ENCODE measurements at places on chromosomes 3 and 15.

- H3K4me1 ChIP-seq: no peaks in the 10 kb centered on the region
- H3K27me3 ChIP-seq: peaks cover 3% of the 10 kb centered on the region
- no peak overlapping the region for H3K4me3 ChIP-seq
- H3K36me3 ChIP-seq: no peaks in the 10 kb centered on the region
These were observed 402.2 kb upstream of the PROK2 start for GRCh38 chr3:72187131-72187530.

DNA sequence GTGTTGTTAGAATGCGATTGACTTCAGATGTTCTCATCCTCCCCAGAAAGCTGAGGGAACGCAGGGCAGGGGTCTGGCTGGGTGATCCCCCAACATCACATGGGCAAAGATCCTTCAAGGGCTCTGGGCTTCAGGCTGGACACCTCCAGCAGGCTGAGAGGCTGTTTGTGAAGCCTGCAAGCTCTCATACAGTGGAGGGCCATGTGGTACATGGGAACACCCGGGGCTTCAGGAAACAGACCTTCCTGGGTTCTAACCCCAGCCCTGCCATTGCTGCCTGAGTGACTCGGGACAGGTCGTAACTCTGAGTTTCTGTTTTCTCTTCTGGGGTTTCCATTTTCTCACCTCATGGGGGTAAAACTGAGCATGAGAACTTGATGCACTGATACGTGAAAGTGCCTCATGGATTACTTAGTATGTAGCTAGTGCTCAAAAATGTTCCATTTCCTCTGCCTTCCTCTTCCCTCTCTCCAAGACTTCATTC is 81.2 kb downstream of the TLE3 start:
- H3K27ac ChIP-seq: no peak overlapping the region
- no peaks in the 10 kb centered on the region for H3K27me3 ChIP-seq
- H3K4me3 ChIP-seq: no peak overlapping the region
- DNase-seq: no peak
- no peaks in the 10 kb centered on the region for H3K4me1 ChIP-seq
- H3K36me3 ChIP-seq: no peaks in the 10 kb centered on the region

- H3K4me3 ChIP-seq: no peak overlapping the region
- no peaks in the 10 kb centered on the region for H3K36me3 ChIP-seq
- no peak overlapping the region for H3K27ac ChIP-seq
- DNase-seq: peak; percentile 78
- H3K4me1 ChIP-seq: no peaks in the 10 kb centered on the region
These were observed 99.2 kb upstream of the TRPM1 start for GRCh38 chr15:31200735-31201151.

DNA sequence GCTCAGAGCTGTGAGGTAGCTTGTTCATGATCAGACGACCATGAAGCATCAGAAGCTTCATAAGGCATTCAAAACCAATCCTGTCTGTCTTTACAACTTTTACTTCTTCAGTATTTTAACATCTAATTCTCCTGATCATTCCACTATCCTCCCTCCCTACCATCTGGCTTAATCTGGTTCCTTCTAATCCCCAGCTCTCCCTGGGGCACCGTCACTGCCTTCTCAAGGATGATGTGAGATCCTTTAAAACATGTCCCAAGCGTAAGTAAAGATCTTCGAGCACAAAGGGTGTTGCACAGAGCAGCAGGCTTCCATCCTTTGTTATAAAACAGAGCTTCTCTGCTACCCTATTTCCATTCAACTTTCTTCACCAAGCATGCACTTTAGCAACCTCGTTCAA is 362.7 kb upstream of the ARRDC4 start:
- H3K27ac ChIP-seq: no peak overlapping the region
- H3K27me3 ChIP-seq: no peaks in the 10 kb centered on the region
- DNase-seq: no peak
- no peaks in the 10 kb centered on the region for H3K4me1 ChIP-seq
- H3K36me3 ChIP-seq: no peaks in the 10 kb centered on the region

DNA sequence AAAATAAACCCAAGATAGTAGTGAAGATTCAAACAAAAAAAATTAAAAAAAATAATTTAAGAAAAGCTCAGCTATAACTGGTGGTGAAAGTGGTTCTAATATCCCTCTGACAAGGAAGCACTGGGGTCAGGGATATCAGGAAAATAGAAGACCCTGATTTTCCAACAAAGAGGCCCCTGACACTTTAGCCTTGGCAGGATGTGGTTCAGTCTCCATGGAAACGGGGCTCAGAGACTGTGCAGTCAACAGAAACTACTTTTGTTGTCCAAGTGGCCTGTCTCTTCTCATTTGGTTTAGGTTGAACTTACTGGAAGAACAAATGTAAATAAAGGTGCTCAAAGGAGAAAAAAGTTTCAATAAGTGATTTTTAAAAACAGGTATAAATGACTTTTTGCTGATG is 27.2 kb downstream of the INTS14 start:
- no peak overlapping the region for H3K4me3 ChIP-seq
- peak; percentile 76 for DNase-seq
- H3K27me3 ChIP-seq: no peaks in the 10 kb centered on the region
- peaks cover 51% of the 10 kb centered on the region for H3K36me3 ChIP-seq

DNA sequence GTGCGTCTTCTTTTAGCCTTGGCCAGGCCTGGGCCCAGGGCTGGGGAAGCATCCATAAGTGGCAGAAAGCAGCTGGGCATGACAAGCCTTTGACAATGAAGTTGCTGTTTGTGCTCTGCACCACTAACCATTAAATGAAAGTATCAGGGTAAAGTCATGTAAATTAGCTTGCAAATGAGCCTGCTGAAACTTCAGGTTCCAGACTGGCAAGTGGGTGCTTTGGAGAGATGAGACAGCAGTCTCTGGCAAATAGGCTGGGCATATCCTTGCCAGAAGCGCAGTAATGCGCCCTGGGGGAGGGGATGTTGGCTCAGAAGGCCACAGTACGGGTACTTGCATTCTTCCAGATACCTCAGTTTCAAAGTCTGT is 40.7 kb downstream of the RAB6B start:
- H3K27ac ChIP-seq: no peak overlapping the region
- DNase-seq: no peak
- no peaks in the 10 kb centered on the region for H3K36me3 ChIP-seq
- no peaks in the 10 kb centered on the region for H3K27me3 ChIP-seq

DNA sequence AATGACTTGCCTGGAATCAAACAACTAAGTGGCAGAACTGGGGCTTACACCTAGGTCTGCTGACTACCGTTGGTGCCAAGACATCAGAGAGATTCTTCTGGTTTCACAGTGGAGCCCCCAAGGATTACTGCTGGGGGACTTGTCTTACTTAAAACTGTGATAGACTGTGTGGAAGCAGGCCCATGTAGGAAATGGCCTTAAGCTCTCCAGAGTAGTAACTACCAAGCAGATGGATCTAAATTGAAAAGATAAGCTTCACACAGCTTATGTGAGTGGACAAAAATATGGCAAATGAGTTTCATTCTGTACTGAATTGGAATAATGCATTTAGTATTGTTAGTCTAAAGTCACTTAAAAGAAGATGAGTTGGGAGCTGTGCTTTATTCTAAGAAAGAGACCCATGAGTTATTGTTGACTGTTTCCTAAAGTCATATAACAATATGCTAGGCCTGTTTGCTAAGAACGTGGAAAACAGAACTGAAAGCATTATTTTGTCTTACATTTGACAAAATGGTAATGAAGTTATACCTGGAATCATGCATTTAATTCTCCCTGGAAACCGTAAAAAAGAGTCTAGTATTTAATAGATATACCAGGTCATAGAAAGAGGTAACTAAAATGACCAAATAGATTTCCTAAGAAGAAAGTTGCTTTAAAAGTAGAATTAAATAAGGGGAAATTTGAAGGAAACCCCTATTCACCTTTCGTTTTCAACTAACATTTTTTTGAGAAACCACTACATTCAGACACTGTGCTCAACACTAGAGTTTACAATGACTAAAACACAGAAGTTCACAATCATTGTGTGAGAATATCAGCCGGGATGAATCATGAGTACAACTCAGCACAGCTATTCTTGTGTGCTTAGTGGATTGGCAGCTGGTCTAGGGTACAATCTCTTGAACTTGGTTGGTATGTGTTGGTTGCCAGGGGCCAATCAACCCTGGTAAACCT is 13.0 kb upstream of the MAPK6 start:
- no peak overlapping the region for H3K27ac ChIP-seq
- DNase-seq: no peak
- H3K4me3 ChIP-seq: no peak overlapping the region
- H3K27me3 ChIP-seq: no peaks in the 10 kb centered on the region
- no peaks in the 10 kb centered on the region for H3K36me3 ChIP-seq

- DNase-seq: no peak
- H3K27me3 ChIP-seq: no peaks in the 10 kb centered on the region
- H3K4me3 ChIP-seq: no peak overlapping the region
- no peak overlapping the region for H3K27ac ChIP-seq
These were observed 89.5 kb downstream of the SUCNR1 start for GRCh38 chr3:151962912-151963311.

GRCh38 chr3:38555149-38555840 is 59.2 kb downstream of the EXOG start:
- no peak overlapping the region for H3K27ac ChIP-seq
- H3K4me1 ChIP-seq: no peaks in the 10 kb centered on the region
- no peaks in the 10 kb centered on the region for H3K27me3 ChIP-seq
- H3K4me3 ChIP-seq: no peak overlapping the region

- peaks cover 46% of the 10 kb centered on the region for H3K4me1 ChIP-seq
- peak overlapping the region; percentile 46 for H3K27ac ChIP-seq
- no peak overlapping the region for H3K4me3 ChIP-seq
- no peak for DNase-seq
These were observed 31.7 kb downstream of the SLC6A6 start for GRCh38 chr3:14434126-14434497.

DNA sequence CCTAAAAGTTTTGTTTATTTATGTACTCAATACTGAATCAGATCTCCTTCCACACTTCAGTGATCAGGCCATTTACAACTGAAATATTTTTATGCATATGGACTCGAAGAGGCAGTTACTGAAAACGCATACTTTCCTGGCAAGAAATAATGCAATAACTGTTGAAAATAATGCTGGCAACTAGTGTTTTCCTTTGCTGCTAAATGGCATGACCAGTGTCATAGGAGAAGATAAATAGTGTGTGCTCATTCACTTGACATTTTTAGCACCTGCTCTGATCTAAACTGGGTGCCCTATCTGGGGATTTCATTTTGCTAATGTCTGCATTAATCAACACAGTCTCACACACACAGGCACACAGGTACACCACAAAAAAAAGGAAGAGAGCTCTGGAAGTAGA is 695.2 kb downstream of the TUSC7 start:
- no peak overlapping the region for H3K27ac ChIP-seq
- no peaks in the 10 kb centered on the region for H3K27me3 ChIP-seq
- no peaks in the 10 kb centered on the region for H3K4me1 ChIP-seq
- H3K36me3 ChIP-seq: no peaks in the 10 kb centered on the region
- peak; percentile 7 for DNase-seq

DNA sequence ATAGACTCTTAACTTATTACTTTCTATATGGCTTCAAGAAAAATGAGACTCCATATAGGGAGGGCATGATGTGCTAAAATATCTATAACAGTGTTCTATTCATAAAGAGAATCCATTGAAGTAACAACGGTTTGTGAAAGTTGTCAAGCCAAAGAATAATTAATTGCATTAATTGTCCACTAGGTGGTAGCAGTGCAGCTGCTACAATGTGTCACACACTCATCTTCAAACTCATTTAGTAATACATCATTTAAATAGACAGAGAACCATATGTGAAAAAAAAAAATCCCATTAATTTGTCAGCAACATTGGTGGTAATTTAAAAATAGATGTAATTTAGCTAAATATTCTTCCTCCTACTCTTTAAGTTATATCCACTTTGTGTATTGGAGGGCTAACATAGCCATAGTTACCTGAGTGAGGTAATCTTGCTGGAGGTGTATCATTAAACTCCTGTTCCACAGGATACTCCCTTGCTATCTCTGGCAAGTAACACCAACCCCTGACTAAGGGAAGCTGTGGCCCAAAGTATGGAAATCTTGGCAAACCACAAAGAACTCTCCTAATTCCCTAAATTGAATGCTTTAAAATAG is 3.7 kb upstream of the CPA3 start:
- no peak overlapping the region for H3K27ac ChIP-seq
- H3K4me1 ChIP-seq: no peaks in the 10 kb centered on the region
- DNase-seq: no peak

- no peak overlapping the region for H3K4me3 ChIP-seq
- no peaks in the 10 kb centered on the region for H3K4me1 ChIP-seq
- peaks cover 16% of the 10 kb centered on the region for H3K27me3 ChIP-seq
- no peak overlapping the region for H3K27ac ChIP-seq
- DNase-seq: peak; percentile 36
These were observed 1034.4 kb downstream of the IGSF11 start for GRCh38 chr3:118000219-118000618.

DNA sequence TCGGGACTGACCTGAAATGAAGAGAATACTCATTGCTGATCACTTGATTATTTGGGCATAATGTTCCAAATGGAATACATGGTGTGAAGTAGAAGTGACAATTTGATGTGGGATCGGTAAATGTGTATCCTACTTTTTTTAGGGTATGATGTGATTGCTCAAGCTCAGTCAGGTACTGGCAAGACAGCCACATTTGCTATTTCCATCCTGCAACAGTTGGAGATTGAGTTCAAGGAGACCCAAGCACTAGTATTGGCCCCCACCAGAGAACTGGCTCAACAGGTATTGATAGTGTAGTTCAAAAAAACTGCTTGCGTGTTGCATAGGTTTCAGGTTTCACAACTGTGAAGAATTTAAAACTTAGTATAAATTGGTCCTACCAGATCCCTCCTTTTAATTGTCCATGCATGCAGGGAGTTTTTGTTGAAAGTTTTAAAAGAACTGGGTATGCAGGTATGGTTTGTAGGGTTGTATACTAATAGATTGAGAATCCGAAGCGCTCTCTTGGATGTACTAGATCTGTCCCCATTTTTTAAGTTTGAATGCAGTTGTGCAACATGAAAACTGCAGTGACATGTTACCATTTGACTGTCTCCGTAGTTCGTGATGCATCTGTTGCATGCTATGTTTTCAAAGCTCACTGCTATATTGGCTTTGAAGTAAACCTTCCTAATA is 1.6 kb downstream of the EIF4A2 start:
- peak overlapping the region; percentile 86 for H3K4me3 ChIP-seq
- peaks cover 24% of the 10 kb centered on the region for H3K36me3 ChIP-seq
- no peaks in the 10 kb centered on the region for H3K4me1 ChIP-seq
- DNase-seq: no peak

DNA sequence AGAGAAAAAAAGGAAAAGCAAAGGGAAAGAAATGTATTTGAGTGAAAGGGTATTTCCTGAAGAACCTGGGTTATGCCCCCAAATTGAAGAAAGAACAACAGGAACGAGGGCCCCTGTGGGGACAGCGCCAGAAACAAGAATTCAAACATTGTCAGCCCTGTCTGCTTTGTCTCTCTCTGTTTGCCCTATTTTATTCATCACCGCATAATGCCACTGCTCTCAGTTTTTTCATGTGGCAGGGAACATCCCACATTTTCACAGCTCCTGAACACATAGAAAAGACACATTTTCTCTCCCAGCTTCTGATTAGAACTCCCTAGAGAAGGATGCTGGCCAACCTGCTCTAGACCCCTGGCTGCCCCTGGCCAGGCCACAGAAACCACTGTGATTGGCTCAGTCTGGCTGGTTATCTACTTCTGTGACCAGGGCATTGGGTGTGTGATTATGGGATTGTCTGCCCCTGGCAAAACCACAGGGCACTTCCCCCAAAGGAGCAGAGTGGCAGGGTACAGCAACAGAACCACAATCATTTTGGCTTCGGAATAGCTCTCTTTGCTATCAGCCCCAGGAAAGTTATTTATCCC is 31.3 kb upstream of the CCDC54 start:
- DNase-seq: no peak
- no peaks in the 10 kb centered on the region for H3K36me3 ChIP-seq
- H3K27me3 ChIP-seq: no peaks in the 10 kb centered on the region
- no peaks in the 10 kb centered on the region for H3K4me1 ChIP-seq
